Activated naive CD4-positive, alpha-beta T cell treated with anti-CD3 and anti-CD28 coated beads, Interleukin-2, amount 10 ng/mL, durations not matched to agents 7 days and 5 days (primary cell): ENCODE measurements at places on chromosomes 5 and 9.
A peak's percentile ranks its signal among the peaks of the same experiment; 100 is the strongest.

GRCh38 chr5:45274241-45274640, 421.9 kb downstream of the HCN1 start:
- DNase-seq: no peak

GRCh38 chr9:120151149-120151548, 428.8 kb downstream of the CDK5RAP2 start:
- no peak for DNase-seq

- DNase-seq: no peak
Observed at GRCh38 chr9:127136081-127136879, 13.8 kb upstream of the ANGPTL2 start.

- DNase-seq: no peak
Observed at GRCh38 chr9:1982074-1982473, 33.1 kb upstream of the SMARCA2 start.

DNA sequence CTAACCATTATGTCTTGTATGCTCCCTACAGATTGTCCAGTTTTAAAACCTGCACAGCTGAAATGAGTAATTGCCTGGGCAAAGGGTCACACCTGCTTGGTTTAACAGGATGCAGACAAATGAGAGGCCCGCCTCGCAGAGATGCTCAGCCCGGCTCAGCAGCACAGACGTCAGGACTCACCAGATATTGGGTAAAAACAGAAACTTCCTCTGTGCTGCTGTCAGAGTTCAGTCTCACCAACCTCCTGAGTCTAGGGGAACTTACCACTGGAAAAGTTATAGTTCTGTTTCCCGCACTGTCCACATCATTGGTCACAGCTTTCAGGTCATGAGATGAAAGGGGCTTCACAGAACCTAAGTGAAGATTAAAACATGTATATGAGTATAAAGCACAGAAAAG, 152.5 kb downstream of the ESM1 start:
- no peak for DNase-seq

DNA sequence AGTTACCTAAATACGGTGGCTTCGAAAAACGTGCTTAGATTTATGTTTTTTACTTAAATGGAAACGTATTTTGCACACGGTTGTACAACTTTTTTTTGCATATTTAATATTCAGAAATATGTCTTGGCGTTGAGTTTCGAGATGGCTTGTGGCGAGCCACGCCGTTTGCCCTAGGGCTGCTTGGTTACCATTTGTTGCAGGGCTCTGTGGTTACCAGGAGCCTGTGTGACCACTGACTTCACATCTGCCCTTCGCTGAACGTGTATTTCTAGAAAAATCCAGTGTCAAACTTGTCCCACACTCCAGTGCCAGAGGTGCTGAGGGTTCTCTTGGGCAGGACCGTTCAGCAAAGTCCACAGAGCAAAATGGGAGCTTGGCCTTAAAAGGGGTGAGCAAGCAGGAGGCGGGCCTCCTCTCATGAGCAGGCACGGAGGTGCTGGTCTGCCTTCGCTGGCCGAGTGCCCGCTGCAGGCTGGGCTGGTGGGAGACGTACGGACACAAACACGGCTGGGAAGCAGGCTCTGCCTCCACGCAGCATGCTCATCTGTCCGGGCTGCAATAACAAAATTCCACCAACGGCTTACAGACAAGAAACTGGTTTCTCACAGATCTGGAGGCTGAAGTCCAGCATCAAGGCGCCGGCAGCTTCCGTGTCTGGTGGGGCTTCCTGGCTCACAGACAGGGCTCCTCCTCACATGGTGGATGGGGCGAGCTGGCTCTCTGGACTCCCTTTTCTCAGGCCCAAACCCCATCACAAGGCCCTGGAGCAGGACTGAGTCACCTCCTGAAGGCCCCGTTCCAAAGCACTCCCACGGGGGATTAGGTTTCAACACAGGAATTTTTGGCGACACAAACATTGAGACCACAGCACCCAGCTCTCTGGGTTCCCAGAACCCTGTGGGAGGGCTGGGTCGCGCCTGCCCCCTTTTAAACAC, 5.4 kb downstream of the MRPL36 start:
- DNase-seq: no peak

- DNase-seq: peak; percentile 63
Observed at GRCh38 chr5:178069909-178070308, 43.4 kb upstream of the N4BP3 start.

- DNase-seq: no peak
Observed at GRCh38 chr9:96621618-96622017, 2.0 kb upstream of the CDC14B start.

GRCh38 chr5:56698463-56699381, 116.6 kb upstream of the MAP3K1 start:
- peak; percentile 31 for DNase-seq

DNA sequence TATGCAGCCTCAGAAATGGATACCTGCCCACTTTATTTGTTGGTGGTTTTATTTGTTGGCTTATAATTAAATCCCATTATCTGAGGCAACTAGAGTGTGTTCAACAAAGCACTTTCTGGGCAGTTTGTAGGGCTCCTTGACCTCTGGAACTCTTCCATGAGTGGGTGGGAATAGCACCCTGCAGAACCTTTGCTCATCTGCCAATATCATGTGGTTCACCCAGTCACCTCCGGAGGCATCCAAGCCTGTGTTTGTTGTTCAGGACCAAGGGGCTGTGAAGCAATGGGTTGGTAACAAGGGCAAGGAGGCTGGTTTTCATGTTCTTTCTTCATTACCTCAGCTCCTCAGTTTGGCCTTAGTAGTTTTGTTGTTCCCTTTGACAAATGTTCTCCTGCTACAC, 314.0 kb downstream of the NDUFS4 start:
- no peak for DNase-seq

GRCh38 chr9:32442433-32442832, 58.0 kb downstream of the ACO1 start:
- DNase-seq: no peak

GRCh38 chr9:95584176-95584575, 67.4 kb upstream of the PTCH1 start:
- no peak for DNase-seq

- no peak for DNase-seq
Observed at GRCh38 chr9:33131790-33132772, 35.1 kb downstream of the B4GALT1 start.

DNA sequence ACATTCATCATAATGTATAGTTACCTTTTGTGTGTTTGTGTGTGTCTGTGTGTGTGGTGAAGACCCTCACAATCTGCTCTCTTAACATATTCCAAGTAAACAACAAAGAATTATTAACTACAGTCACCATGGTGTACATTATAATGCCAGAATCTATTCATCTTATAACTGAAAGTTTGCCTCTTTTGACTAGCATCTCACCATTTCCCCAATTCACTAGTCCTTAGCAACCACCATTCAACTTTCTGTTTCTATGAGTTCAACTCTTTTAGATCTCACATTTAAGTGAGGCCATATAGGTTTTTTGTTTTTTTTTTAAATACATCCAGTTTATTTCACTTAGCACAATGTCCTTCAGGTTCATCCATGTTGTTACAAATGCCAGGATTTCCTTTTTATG, 83.6 kb downstream of the SMC2 start:
- DNase-seq: no peak

GRCh38 chr9:128635266-128636023, 21.2 kb downstream of the DYNC2I2 start:
- no peak for DNase-seq

- no peak for DNase-seq
Observed at GRCh38 chr5:160165137-160166068, 46.2 kb upstream of the PWWP2A start.

DNA sequence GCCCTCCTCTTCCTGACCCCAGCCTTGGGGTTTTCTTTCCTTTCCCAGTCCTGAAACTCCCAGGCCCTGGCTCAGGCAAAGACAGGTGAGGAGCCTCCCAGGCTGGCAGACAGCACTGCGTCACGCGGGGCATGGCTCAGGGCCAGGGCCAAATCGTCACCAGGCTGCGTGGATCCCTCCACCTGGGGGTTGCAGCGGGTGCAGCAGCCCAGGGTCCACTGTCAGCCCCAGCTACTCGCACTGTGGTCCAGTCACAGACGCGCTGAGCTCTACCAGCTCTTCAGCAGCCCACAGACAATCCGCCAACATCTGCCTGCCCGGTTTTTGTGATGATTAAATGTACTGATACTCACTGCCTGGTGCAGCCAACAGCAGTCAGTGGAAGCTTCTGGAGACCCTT, 12.1 kb downstream of the FAM78A start:
- DNase-seq: peak; percentile 48

- no peak for DNase-seq
Observed at GRCh38 chr5:16866273-16866672, 69.8 kb downstream of the MYO10 start.

DNA sequence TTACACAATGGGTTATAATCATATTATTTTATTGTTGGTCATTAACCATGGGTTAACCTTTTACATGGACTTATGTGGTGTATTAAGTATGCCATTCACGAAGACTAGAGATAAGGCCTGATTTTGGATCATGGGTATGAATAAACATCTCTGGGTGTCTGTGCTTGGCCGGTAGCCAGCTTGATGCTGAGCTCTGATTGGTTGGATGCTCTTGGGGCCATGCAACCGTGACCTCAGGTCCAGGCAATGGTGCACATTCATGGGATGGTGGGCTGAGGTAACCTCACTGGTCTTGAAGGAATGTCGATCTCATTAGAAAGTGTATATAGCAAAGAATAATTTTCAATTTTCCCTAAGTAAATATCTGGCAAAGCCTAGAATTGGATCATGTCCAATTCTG, 158.2 kb upstream of the IL12B start:
- DNase-seq: no peak

DNA sequence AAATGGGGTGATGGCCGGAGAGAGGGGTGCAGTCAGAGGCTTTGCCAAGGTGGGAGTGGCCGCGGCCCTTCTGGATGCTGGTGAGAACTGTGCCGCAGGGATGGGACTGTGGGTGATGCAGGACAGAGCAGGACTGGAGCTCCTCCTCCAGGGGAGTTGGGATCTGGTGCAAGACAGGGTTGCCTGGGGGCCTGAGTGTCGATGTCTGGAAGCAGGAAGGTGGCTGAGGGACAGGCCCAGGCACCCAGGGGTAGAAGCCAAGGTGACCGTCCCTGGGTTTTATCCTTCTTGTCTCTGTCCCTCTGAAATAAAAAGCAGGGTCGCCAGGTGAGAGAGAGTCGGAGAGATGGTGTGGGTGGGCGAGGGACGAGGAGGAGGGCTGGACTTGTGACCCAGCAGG, 89.1 kb upstream of the IER5L start:
- no peak for DNase-seq

DNA sequence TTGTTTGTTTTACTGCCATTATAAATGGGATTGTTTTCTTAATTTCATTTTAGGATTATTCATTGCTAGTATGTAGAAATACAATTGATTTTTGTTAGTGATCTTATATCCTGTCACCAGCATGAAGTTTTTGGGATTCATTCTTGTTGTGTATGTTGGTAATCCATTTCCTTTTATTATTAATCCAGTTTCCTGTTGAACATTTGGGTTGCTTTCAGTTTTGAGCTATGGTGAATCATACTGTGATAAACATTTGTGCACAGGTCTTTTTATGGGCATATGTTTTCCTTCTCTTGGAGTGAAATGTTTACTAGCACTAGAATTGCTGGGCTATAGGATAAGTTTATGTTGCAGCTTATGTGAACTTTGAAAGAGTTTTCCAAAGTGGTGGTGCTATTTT, 69.6 kb downstream of the MAN2A1 start:
- DNase-seq: no peak
